ENCODE measurements at places on chromosomes 1 and 21.

DNA sequence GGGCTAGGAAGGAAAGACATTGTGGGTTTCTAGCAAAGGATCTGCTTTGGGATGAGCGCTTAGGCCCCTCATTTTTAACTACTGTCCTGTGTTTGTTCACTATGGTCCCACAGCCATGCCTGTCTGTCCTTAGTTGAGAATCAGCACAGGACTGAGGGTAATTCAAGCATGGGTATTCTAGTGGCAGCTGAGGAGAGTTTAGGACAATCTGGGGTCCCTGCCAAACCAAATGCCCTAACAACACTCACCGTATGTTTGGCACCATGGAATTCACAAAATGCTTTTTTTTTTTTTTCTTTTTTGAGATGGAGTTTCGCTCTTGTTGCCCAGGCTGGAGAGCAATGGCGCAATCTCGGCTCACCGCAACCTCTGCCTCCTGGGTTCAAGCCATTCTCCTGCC, 10.4 kb downstream of the ARHGEF11 start:
- no peak for DNase-seq

- no peak for DNase-seq
Observed at GRCh38 chr1:160024195-160024905, 7.4 kb downstream of the PIGM start.

- DNase-seq, result no peak
Observed at GRCh38 chr1:176141449-176141848, 65.6 kb downstream of the COP1 start.

DNA sequence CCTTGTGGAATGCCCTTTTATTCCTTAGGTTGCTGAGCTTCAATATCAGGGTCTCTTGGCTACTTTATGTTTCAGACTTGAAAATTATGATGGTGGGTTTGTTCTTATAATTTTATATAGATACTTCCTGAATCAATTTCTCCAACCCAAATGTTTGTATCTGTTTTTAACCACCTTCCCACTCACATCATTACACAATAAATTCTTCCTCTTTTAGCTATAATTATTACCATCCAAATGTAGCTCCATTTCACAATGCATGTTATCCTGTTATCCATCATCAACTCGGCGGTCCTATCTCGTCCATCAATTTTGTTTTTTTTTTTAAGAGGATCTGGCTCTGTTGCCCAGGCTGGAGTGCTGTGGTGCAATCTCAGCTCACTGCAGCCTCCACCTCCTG, 357.6 kb upstream of the ZP4 start:
- DNase-seq, result no peak

- DNase-seq, result no peak
Observed at GRCh38 chr1:12475947-12476346, 142.1 kb downstream of the DHRS3 start.

- no peak for DNase-seq
Observed at GRCh38 chr1:48215889-48216288, 6.6 kb upstream of the SLC5A9 start.

DNA sequence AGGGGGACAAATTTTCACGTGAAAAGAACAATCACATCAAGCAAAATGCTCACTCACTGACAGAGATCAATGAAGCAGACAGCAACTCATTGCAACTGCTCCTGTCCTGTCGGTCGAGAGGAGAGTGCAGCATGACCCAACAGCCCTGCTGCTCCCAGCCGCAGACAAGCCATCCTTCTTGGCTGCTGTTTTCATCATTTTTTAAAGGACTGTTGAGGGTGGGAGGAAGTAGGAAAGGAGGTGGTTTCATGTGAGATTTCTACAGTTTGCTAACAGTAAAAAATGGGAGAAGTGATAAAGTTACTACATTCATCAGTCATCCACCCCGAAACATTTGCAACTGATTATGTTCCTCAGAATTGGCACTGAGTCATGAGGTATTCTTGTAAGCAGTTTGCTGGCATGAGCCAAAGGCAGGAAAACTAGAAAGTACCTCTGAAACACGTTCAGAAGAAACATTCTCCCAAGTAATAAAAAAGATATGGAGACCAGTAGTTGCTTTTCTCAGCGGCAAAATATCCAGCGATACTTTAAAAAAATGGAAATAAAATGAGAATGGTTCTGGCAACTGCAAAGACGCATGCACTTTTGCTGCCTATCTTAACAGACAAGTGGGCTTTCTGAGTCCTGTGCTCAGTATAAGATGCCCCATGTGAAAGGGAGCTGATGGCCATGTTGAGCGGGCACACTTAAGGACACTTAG, 72.0 kb upstream of the CLDN14 start:
- DNase-seq, result no peak

GRCh38 chr21:26405071-26405470, 168.0 kb downstream of the CYYR1 start:
- no peak for DNase-seq

DNA sequence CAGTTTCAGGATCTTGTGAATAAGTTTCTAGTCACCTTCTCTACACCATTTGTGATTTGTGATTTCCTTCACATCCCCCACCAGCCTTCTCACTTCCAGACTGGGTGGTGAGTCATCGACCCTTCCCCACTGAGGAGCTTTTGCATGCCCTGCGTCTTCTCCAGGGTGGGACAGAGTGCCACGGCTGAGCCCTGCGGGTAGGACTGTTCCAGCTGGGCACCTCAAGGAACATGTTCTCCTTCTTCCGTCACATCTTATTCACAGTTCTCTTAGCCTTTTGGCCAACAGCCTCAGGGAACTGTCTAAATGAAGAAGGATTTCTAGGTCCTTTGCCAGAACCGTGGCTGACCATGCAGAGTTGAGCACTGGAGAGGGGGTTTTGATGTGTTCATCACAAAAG, 116.5 kb downstream of the TMEM53 start:
- no peak for DNase-seq

DNA sequence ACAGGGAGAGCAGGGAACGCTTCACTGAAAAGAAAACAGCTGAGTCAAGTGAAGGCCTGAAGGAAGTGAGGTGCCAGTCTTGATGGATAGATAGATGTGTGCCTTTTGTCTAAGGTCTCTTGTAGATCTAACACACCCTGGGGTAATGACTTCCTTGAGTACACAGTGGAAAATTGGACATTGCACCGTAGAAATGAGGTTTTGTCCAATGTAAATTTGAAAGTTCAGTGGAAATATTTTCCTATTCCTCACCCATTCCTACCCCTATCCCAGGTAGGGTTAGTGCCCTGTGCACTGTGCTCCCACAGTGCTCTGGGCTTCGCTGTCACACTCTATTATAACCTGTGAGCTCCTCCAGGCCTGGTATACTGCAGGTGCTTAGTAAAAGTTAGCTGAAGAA, 24.3 kb downstream of the ZMYND12 start:
- DNase-seq, result no peak

DNA sequence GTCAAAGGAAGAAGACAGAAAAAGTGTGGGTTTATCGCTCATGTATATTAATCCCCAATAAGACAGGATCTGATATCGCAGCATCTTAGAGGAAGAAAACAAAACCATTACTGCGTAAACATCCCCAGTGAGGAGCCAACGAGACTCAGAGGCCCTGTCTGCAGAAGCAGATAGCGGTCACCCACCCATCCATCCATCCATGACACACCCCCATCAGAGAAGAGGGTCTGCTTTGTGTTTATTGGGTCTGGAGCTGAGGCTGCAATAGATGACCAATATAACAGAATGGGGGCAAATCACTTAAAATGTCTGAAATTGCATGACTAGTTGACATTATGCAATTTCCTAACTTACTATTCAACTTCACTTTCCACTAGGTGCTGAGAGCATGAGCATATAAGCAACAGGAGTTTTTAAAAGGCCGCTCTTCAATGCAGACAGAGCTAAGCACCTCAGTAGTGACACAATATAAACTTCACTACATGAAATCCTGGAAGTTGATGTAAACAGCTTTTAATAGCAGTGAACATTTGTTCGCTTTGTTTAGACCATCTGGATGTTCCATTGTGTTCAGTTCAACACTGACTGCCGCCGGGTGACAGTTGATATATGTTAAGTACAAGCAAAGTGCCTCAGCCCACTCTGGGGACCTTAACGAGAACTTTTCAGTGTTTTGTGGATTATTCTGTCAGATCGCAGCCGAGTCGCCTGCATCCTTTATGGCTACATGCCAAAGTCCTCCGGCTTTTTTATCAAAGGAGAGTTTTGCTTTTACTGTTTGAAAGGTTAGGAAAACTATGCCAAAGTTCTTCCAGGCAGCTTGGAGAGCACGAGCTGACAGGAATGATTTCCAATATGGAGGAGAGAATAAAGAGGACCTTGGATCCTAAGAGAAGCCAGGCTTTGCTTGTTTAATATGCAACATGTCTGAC, 167.5 kb downstream of the ZNF281 start:
- no peak for DNase-seq

DNA sequence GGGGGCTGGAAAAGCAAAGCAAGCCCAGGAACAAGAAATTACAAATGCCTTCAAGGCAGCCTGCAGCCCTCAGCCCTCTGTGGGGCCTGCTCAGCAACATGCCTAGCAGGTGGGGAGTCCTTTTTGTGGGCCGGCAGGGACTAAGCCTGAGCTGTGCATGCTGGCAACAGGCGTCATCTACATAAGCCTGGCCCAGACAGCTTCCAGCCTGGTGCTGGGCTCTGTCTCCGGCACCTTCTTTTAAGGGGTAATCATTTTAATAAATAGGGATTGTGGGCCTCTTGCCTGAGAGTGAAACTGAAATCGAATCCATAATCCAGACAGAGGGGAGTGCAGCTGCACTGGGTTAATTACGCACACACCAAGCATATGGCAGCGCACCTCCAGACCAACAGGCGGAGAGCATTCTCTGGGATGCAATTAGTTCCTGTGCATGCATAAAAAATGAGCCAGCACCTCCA, 96.6 kb downstream of the DDX20 start:
- no peak for DNase-seq

DNA sequence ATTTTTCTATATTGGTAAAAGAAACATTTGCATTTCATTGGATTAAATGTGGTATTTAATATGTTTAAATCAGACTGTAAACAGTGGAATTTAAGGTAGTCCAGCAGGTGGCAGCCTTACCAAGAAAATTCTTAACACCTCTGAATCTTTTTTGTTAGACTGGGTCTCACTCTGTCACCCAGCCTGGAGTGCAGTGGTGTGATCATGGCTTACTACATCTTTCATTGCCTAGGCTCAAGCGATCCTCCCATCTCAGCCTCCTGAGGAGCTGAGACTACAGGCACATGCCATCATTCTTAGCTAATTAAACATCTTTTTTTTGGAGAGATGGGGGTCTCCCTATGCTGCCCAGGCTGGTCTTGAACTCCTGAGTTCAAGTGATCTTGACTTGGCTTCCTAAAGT, 98.8 kb downstream of the RABGAP1L start:
- DNase-seq, result no peak

DNA sequence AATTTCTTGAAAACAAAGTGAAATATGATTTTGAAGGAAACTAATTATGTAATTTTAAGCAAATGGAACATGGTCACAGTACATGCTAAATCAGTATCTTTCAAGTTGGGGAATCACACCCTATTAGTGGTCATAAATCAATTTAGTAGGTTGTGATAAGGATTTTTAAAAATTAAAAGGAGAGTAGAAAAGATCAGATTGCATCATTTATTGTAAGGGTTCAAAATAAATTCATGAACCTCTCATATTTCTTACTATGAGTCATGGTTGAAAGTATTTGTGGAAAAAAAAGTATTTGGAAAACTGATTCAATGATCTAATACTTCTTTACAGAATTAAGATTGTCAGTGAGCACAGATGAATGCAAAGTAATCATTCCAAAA, 14.6 kb downstream of the ADSS2 start:
- DNase-seq, result no peak

- no peak for DNase-seq
Observed at GRCh38 chr1:182671750-182672486, 12.5 kb downstream of the RGS8 start.

DNA sequence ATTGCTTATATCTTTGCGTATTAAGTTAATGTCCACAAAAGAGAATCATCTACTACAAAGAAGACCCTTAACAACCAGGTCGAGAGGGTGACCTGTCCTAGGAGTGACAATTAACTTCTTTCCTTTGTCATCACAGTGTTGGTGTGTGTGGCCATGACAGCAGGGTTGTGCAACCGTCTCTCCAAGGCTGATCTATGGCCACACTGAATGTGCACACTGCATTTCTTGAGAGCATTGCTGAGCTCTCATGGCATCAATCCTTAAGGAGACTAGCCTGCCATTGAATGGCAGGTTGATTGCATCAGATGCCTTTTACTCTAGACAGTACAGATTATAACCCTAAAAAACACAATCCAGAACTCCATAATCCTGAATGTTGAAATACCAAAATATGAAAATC, 86.5 kb upstream of the OLFM3 start:
- no peak for DNase-seq

- DNase-seq, result no peak
Observed at GRCh38 chr1:47894410-47895278, 102.5 kb downstream of the TRABD2B start.

- DNase-seq, result no peak
Observed at GRCh38 chr1:14443164-14443787, 155.2 kb upstream of the KAZN start.

DNA sequence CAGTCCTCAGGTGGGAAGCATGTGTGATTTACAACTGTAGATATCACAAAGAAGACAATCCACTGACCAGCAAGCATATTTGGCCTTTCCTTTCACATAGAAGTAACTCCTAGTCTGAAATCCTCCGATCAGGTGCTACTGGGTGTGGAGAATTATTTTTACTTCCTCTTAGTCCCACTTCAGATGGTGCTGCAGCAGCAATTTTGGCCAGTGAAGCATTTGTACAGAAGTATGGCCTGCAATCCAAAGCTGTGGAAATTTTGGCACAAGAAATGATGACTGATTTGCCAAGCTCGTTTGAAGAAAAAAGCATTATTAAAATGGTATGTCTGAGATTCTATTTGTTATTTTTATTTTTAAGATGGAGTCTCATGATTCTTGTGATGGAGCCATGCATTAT, 51.0 kb downstream of the SCP2 start:
- DNase-seq, result no peak

- DNase-seq, result no peak
Observed at GRCh38 chr1:1303736-1304135, 4.0 kb downstream of the ACAP3 start.

- no peak for DNase-seq
Observed at GRCh38 chr1:94823116-94823515, 3.0 kb downstream of the SLC44A3 start.

GRCh38 chr1:180786624-180787023, 126.1 kb upstream of the KIAA1614 start:
- DNase-seq, result no peak

- no peak for DNase-seq
Observed at GRCh38 chr1:39478126-39478915, 13.1 kb upstream of the BMP8A start.
